Trophoblast cell (in vitro differentiated cells and primary cell): ENCODE measurements at places on chromosomes 6 and 20.

DNA sequence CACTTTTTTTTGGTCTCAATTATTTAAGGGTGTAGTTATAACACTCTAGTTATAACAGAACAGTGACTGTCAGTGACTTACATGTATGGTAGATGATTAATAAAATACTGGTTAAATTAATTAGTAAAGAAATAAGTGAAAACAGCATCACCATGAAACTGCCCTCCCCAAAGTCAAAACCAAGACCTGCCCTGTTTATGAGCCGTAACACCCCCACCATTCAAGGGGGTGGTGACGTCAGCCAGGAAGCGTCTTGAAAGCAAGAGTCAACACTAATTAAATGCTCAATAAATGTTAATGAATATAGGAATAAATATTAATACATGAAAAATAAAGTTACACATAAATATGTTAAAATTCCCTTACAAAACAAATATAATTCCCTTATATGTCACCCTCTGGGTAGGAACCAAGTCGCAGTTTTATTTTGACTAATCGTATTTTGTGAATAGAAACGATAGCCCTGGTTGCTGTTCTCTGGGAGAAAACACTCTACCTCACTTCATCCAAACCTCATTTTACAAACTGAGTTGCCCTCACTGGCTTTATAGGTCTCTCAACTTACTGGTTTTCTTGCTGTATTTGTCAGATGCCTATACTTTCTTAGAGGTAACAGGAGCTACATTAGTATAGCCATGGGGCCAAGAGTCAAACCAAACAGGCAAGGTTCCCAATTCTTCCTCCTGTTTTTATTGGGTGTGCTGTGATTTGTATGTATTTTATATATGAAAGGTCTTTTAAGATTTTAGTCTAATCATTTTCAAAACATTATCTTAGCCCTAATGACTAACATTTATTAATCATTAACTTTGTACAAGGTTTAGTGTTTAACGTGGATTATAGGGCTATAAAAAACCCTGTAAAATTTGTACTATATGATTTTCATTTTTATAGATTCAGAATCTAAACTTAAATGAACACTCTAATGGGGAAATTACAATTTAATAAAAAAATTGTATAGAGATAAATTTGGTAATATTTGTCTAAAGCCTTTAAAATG is 227.9 kb upstream of the IRAK1BP1 start:
- no peak for DNase-seq

- DNase-seq: no peak
These were observed 2.7 kb downstream of the SLC35B3 start for GRCh38 chr6:8432614-8433013.

GRCh38 chr20:2705931-2706645 is 13.5 kb downstream of the EBF4 start:
- DNase-seq: no peak

DNA sequence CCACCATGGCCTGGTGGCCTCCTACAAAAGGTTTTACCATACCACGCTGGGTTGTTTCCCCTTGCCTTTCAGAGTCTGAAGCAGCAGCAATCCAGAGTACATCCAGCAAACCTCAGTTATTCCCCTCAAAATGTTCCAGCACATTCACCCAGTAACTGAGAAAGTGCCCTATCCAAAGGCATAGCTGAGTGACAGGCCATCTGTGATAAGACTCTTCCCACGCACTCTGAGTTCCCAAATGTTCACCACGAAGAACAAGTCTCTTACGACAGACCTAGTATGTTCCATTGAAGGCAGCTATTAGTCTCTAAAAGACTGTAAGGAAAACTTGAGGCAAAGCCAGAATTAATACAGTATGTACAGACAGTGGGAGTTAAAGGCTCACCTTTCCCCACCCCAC is 31.6 kb upstream of the C20orf144 start:
- no peak for DNase-seq

DNA sequence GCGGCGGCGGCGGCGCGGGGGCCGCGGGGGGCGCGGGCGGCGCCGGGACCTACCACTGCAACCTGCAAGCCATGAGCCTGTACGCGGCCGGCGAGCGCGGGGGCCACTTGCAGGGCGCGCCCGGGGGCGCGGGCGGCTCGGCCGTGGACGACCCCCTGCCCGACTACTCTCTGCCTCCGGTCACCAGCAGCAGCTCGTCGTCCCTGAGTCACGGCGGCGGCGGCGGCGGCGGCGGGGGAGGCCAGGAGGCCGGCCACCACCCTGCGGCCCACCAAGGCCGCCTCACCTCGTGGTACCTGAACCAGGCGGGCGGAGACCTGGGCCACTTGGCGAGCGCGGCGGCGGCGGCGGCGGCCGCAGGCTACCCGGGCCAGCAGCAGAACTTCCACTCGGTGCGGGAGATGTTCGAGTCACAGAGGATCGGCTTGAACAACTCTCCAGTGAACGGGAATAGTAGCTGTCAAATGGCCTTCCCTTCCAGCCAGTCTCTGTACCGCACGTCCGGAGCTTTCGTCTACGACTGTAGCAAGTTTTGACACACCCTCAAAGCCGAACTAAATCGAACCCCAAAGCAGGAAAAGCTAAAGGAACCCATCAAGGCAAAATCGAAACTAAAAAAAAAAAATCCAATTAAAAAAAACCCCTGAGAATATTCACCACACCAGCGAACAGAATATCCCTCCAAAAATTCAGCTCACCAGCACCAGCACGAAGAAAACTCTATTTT is 2.0 kb downstream of the FOXC1 start:
- peak; percentile 50 for DNase-seq

- DNase-seq: no peak
These were observed 27.6 kb upstream of the ADRM1 start for GRCh38 chr20:62275219-62275618.

DNA sequence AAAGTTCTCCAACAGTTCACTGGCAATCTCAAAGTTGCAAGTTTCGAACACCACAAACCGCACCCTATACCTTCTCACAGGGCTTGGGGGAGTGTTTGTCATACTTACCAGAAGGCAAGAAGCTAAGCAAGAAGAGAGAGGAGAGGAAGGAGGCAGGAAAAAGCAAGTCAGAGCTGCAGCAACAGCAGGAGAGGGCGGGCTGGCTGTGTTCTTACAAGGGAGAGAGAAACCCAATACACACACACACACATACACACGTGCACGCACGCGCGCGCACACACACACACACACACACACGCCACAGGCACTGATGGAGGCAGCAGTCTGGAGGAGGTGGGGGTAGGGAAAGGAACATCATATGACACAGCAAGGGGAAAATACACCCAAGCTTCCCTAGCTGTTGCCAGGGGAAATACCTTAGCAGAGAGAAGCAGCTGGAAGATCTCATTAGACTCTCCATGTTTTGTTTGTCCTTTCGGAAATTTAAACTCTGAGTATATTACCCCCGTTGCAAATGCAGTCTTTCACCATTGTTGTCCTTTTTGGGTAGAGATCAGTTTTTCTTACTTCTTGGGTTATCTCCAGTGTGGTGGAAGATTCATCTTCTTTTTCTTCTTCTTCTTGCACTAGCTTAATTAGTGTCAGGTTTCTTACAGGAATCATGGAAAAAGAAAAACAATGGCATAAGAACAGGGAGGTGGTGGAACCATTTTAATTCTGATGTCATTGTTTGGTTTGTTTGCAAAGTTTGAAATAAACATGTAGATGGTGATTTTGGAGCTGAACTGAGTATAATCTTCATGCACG is at the start of gene TXLNB:
Gene TXLNB, minus strand, starts transcription at position 186 of the 807 bp plus-strand sequence. CDS start 3,099 bp downstream, outside the sequence.
- DNase-seq: peak; percentile 16

- peak; percentile 8 for DNase-seq
These were observed 50.6 kb upstream of the FBXO30 start for GRCh38 chr6:145865175-145865574.

DNA sequence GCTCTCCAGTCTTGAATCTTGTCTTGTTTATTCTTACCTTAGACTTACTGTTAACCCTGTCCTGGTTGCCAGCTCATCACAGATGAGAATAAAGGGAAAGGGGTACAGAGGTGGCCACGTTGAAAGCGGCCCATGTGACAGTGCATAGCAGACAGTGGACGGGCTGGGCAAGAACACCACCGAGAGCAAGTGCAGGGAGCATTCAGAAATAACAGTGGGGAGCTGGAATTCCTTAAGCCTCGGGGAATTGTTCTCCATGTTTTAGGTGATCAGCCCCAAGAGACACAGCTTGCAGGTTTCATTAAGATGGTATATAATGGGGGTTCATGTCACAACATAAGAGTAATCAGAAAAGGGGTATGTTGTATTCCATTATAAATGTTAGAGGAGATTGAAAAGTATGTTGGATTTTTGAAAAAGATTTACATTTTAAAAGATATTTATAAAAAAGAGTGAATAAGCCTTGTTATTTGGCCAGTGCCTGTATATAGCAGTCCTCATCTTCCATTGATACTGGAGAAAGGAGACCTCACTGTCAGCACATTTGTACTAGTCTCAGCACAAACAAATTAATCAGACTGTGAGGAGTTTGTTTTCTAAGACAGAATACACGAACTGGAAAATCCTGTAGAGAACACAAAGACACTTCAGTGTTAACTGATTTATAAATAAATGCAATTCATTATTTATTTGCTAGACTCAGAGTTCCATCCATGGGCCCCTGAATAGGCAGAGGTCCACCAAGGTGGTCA is 35.4 kb downstream of the VAPB start:
- DNase-seq: no peak

DNA sequence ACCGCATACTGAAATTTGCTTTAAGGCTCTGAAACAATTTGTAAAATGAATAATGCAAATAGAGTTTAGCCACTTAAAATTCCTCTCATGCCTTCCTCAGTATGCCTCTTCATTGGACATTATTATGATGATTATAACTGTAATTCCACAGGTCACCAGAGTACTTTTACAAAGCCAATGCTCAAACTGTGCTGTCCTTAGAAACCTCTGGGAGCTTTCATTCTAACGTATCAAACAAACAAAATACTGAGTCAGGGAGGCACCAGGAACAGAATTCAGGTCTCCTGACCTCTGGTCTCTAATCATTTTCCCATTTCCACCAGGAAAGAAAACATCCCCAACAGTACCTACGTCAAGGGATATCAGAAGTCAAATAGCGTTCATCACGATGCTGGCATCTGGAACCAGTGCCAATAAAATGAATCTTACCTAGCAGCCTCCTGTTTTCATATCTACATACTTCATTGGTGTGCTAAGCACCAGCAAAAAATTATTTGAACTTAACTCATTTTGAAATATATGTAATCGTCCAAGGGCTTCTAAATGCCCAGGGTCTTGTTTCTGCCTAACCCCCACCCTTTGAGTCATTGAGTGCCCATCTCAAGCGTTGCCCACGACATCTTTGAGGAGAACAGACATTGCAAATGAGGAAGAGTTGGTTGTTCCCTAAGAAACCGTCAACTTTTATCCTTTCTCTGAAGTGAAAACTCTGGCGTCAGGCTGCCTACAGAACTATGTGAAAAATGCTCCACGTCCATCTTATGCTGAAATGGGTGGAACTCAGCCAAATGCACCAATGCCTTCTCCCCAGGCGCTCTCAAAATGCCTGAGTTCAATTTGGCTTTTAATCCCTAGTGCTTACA is 37.9 kb downstream of the NEDD9 start:
- peak; percentile 58 for DNase-seq

DNA sequence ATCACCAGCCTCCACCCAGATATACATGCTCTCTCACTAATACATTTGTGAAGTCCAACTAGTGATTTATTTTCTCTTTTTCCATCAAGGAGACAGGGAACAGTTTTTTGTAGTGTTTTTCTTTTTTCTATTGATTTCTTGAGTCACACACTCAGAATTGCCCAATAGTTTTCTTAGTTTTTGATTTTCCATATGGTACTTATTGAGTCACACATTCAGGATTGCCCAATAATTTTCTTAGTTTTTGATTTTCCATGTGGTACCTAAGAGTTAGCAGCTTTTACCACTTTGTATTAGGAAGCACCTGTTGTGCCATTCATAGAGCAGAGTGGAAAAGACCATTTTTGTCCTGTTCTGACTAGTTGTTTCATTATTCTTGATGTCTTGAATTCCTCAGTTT is 1268.8 kb downstream of the EPHA7 start:
- no peak for DNase-seq

DNA sequence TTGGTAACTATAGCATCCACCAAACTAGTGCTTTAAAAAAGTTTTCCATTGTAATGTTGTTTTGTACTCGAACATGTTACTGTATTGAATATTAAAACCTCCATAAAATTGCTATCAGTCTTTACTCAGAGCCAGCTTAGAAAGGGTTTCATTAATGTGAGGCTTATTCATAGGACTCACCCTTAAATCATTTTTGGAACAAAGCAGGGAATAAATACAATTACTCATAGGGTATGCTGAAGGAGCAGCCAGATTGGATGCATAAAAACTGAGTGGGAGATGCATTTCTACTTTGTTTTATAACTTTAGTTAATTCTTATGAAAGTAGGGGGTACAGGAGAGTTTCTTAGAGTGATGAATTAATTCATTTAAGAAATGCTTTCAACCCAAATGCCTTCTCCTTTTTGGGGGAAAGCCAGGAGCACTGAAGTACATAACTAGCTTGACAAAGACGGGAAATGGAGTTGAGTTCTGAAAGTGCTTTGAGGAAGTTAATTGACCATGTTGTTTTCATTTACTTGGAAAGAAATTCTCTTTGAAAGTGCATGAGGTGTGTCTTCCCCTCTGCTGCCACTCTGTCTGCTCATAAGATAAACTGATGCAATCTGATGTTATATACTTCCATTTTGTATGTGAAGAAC is 90.3 kb downstream of the RNF144B start:
- no peak for DNase-seq

DNA sequence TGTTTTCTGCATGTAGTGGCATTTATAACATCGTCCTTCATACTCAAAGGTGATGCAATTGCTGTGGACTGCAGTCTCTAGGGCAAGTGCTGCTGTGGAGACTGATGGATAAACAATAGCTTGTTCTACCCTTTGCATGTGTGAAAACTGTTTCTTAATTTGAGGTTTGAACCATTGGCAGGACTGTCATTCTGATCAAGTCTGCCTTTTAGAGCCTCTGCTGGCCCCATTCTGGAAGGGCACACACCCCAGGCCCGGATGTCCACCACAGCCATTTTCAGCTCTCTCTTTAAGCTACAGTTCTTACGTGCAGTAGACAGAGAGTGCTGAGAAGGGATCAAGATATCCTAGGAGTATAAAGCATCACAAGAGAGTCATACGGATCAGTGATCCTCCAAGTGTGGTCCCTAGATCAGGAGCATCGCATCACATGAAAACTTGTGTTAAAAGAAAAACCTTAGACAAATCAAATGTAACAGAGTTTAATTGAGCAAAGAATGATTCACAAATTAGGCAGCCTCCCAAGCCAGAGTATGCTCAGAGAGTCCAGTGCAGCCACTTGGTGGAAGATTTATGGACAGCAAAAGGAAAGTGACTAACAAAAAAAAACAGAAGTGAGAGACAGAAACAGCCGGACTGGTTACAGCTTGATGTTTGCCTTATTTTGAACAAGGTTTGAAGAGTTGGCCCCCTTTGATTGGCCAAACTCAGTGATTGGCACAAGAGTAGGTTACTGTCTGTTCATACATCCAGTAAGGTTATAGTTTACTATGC is 52.0 kb downstream of the FRK start:
- no peak for DNase-seq

GRCh38 chr6:113428702-113429101 is 428.4 kb upstream of the MARCKS start:
- no peak for DNase-seq

GRCh38 chr6:100212131-100212530 is 218.1 kb upstream of the MCHR2 start:
- DNase-seq: no peak
